ENCODE measurements at places on chromosomes 6 and 20.

DNA sequence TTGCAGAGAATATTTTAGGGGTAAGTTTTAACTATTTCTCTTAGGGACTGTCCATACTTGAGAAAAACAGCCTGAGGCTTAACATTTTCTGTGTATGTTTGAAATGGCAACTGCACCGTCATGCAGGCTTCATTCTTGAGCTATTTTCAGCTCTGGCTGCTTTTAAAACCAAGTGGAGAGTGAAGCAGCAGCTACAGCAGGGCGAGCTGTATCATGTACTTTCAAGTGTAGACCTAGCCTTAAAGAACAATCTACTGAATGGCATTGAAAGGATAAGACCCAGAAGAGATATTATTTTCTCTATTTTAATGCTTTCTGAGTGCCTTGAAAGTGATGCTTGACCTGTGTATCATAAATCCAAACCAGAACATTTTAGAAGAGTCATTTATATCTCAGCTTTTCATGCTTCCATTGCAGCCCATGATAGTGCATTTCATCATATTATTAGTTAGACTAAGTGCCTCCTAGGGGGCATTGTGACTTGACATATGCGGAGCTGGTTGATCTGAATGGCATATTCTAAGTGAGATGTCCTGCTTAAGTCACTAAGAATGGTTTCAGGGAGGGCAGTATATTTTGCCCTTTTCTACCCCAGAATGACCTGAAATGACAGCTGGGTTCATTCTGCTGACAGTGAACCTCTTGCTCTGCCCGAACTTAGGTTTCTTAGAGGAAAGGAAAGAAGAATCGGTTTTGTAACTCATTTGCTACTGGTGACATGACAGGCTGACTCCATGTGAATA lies 85.3 kb downstream of the NKAIN2 start:
- H3K27ac ChIP-seq: no peak overlapping the region
- no peaks in the 10 kb centered on the region for H3K27me3 ChIP-seq
- no peak for DNase-seq
- H3K4me3 ChIP-seq: no peak overlapping the region
- no peaks in the 10 kb centered on the region for H3K4me1 ChIP-seq

- H3K4me1 ChIP-seq: peaks cover 8% of the 10 kb centered on the region
- no peaks in the 10 kb centered on the region for H3K36me3 ChIP-seq
- H3K27ac ChIP-seq: no peak overlapping the region
- no peak overlapping the region for H3K4me3 ChIP-seq
Measured at GRCh38 chr6:107862383-107862782, 38.3 kb upstream of the SCML4 start.

- no peak for DNase-seq
- H3K4me3 ChIP-seq: no peak overlapping the region
- no peak overlapping the region for H3K27ac ChIP-seq
- no peaks in the 10 kb centered on the region for H3K36me3 ChIP-seq
- H3K27me3 ChIP-seq: no peaks in the 10 kb centered on the region
- no peaks in the 10 kb centered on the region for H3K4me1 ChIP-seq
Measured at GRCh38 chr6:1724616-1725015, 114.9 kb downstream of the FOXC1 start.

DNA sequence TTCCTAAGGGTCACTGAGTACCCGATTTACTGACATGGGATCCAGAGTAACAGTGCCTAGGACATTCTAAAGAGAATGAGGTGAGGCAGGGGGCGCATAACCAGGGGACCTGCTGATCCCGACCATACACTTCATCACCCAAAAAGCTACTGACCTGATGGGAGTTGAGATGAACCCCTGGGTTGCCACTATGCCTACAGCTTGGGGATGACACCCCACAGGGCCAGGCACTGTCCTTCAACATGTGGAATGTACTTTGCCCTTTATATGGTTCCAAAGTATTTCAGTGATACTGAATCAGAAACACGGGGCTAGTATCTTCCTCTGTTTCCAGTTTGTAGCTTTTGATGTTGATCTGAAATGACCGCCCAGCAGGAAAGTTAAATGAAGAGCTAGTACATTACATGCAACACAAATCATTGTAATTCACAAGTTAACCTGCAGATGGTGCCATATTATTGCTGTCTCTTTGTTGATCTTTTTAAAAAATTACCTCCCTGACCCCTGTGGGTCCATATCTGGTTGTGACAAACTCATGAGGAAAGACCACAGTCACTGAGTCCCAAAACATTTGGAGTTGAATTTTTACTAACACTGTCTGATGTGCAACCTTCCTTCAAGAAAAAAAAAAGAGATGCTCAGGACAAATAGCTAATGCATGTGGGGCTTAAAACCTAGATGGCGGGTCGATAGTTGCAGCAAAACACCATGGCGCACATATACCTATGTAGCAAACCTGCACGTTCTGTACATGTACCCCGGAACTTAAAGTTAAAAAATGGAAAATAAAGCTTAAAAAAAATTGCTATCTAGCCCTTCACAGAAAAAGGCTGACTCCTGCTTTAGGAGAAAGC lies 42.7 kb upstream of the GCNT2 start:
- no peak overlapping the region for H3K4me3 ChIP-seq
- DNase-seq: no peak
- no peaks in the 10 kb centered on the region for H3K4me1 ChIP-seq
- peaks cover 13% of the 10 kb centered on the region for H3K27me3 ChIP-seq

- no peak overlapping the region for H3K4me3 ChIP-seq
- DNase-seq: no peak
- H3K27me3 ChIP-seq: no peaks in the 10 kb centered on the region
Measured at GRCh38 chr6:89708316-89708715, 69.8 kb upstream of the LYRM2 start.

- H3K4me1 ChIP-seq: no peaks in the 10 kb centered on the region
- H3K27ac ChIP-seq: no peak overlapping the region
- H3K27me3 ChIP-seq: no peaks in the 10 kb centered on the region
- H3K36me3 ChIP-seq: no peaks in the 10 kb centered on the region
- H3K4me3 ChIP-seq: no peak overlapping the region
- no peak for DNase-seq
Measured at GRCh38 chr6:129194306-129194941, 311.5 kb downstream of the LAMA2 start.

DNA sequence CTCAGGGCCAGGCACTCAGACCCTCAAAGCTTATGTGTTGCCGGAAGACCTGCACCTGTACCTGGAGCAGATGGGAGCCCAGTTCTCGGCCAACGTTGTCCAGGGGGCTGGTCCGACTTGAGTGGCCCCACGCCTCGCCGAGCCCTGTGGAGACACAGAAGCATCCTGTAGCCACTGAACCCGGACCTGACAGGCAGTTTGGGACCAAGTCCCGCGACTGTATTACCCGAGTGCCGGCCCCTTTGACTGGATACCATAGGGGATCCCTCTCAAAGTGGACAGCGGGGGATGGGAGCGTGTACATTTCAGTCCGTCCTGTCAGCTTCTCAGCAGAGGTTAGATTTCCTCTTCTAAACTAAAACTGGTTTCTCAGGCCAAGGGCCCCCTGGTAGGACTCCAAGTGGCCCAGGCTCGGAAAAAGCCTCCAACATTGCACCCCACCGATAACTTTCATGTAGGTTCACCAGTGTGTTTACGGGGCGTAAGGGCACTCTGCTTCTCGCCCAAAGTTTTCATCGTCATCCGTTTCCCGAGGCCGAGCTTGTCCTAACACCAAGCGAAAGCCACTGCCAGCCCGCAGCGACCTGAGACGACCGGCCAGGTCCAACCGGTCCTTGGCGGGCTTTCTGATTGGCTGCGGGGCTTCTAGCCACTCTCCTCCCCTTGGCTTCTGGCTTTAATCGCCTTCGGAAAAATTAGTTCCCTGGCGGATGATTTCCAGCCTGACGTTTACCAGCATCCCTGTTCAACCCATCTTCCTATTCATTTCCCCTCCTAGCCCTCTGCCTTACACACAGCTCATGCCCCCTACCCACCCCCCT lies 10.8 kb downstream of the SIM1 start:
- peak overlapping the region; percentile 9 for H3K27ac ChIP-seq
- H3K4me3 ChIP-seq: no peak overlapping the region
- H3K27me3 ChIP-seq: peaks cover 60% of the 10 kb centered on the region

- H3K4me1 ChIP-seq: no peaks in the 10 kb centered on the region
- no peak overlapping the region for H3K27ac ChIP-seq
- peaks cover 12% of the 10 kb centered on the region for H3K27me3 ChIP-seq
Measured at GRCh38 chr6:3579652-3580175, 122.9 kb upstream of the SLC22A23 start.

GRCh38 chr20:48909910-48910309 lies 11.6 kb upstream of the ARFGEF2 start:
- H3K27me3 ChIP-seq: peaks cover 15% of the 10 kb centered on the region
- peaks cover 10% of the 10 kb centered on the region for H3K4me1 ChIP-seq
- no peak overlapping the region for H3K4me3 ChIP-seq
- no peak for DNase-seq
- H3K27ac ChIP-seq: no peak overlapping the region
- no peaks in the 10 kb centered on the region for H3K36me3 ChIP-seq

DNA sequence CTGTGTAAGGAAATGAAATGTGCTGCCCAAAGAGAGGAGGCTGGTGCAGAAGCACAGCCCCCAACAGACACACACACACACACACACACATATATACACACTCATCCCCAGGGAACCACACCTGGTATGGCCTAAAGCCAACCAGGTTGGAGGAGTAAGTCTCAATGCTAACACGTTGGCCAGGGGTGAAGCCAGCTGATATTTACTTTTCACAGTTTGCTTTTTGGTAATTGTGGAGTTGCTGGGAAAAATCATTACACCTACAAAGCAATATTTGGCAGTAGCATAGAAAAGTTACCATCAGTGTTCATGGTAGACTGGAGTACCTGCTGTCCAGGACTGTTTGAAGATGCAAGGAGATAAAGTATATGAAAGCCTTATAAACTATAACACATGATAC lies 50.3 kb upstream of the NAA20 start:
- H3K27ac ChIP-seq: no peak overlapping the region
- no peak for DNase-seq
- no peaks in the 10 kb centered on the region for H3K4me1 ChIP-seq
- no peaks in the 10 kb centered on the region for H3K36me3 ChIP-seq
- no peak overlapping the region for H3K4me3 ChIP-seq

GRCh38 chr6:112595841-112596240 lies 248.7 kb downstream of the RFPL4B start:
- no peaks in the 10 kb centered on the region for H3K4me1 ChIP-seq
- no peaks in the 10 kb centered on the region for H3K27me3 ChIP-seq
- no peaks in the 10 kb centered on the region for H3K36me3 ChIP-seq
- H3K27ac ChIP-seq: no peak overlapping the region

- H3K36me3 ChIP-seq: no peaks in the 10 kb centered on the region
- no peak for DNase-seq
- no peaks in the 10 kb centered on the region for H3K4me1 ChIP-seq
- H3K27me3 ChIP-seq: peaks cover 34% of the 10 kb centered on the region
Measured at GRCh38 chr20:6053776-6054688, at the start of gene LRRN4. Gene LRRN4 (minus strand): TSS chr20:6054060. CDS start chr20:6052799, 1,261 bp downstream.

- no peaks in the 10 kb centered on the region for H3K4me1 ChIP-seq
- H3K27ac ChIP-seq: no peak overlapping the region
- H3K27me3 ChIP-seq: no peaks in the 10 kb centered on the region
- H3K4me3 ChIP-seq: no peak overlapping the region
Measured at GRCh38 chr6:78552435-78552834, 314.9 kb upstream of the IRAK1BP1 start.

DNA sequence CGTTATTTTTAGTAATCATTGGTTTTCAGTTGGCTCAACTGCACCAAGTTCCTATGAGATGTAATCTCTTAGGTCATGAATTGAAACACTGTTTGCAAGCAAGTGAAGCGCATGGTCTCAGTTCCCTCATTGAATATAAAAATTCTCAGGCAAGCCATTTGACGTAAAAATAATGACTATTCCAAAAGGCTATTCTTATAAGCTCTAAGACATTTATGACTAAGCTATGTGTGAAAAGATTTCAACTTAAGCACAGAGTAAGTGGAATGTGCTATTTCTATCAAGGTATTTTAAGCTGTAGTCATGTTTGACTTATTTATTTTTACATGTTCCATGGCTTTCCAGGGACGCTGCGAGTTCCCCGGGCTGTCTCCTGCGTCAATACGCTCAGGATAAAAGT lies 248.5 kb downstream of the THBS2 start:
- H3K27me3 ChIP-seq: peaks cover 3% of the 10 kb centered on the region
- DNase-seq: no peak
- H3K36me3 ChIP-seq: no peaks in the 10 kb centered on the region
- no peak overlapping the region for H3K4me3 ChIP-seq
- no peaks in the 10 kb centered on the region for H3K4me1 ChIP-seq

DNA sequence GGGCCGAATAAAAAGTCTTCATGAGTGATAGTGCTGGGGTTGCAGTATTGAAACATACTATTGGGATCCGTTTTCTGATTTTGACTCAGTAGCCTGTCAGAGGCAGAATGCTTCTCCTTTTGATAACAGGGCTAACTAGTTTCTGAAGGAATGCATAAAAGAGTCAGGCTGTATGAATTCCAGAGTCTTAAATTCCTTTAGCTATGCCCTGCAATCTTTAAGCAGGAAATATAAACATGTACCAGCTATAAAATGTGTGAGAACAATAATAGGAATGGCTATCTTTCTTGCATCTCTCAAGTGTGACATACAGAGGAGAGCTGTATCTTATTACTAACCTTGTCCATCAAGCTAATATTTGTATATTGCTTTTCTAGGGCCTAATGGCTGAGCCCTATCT lies 917.1 kb downstream of the KIF16B start:
- H3K27me3 ChIP-seq: no peaks in the 10 kb centered on the region
- no peaks in the 10 kb centered on the region for H3K4me1 ChIP-seq
- H3K4me3 ChIP-seq: no peak overlapping the region
- no peak for DNase-seq

GRCh38 chr6:14406614-14407331 lies 289.2 kb downstream of the CD83 start:
- no peaks in the 10 kb centered on the region for H3K4me1 ChIP-seq
- no peak overlapping the region for H3K4me3 ChIP-seq
- no peak overlapping the region for H3K27ac ChIP-seq

GRCh38 chr20:43942201-43942590 lies 27.5 kb downstream of the TOX2 start:
- DNase-seq: no peak
- H3K27ac ChIP-seq: peak overlapping the region; percentile 88

- DNase-seq: no peak
- H3K4me3 ChIP-seq: no peak overlapping the region
- no peaks in the 10 kb centered on the region for H3K4me1 ChIP-seq
- peaks cover 2% of the 10 kb centered on the region for H3K36me3 ChIP-seq
Measured at GRCh38 chr6:38552121-38552520, 87.6 kb downstream of the BTBD9 start.

- DNase-seq: no peak
- H3K36me3 ChIP-seq: peaks cover 29% of the 10 kb centered on the region
- no peaks in the 10 kb centered on the region for H3K27me3 ChIP-seq
- peaks cover 38% of the 10 kb centered on the region for H3K4me1 ChIP-seq
- no peak overlapping the region for H3K27ac ChIP-seq
- peak overlapping the region; percentile 72 for H3K4me3 ChIP-seq
Measured at GRCh38 chr6:3001773-3002293, 2.1 kb downstream of the NQO2 start.

- H3K36me3 ChIP-seq: no peaks in the 10 kb centered on the region
- no peak for DNase-seq
- H3K4me1 ChIP-seq: peaks cover 16% of the 10 kb centered on the region
- no peak overlapping the region for H3K4me3 ChIP-seq
Measured at GRCh38 chr20:50982363-50982762, 23.7 kb downstream of the MOCS3 start.

GRCh38 chr20:3775457-3776108 lies 5.7 kb downstream of the SPEF1 start:
- no peak for DNase-seq
- H3K36me3 ChIP-seq: no peaks in the 10 kb centered on the region
- peaks cover 30% of the 10 kb centered on the region for H3K27me3 ChIP-seq
- H3K4me1 ChIP-seq: peaks cover 11% of the 10 kb centered on the region
- no peak overlapping the region for H3K27ac ChIP-seq
- no peak overlapping the region for H3K4me3 ChIP-seq

- no peak for DNase-seq
- H3K27ac ChIP-seq: no peak overlapping the region
- H3K4me1 ChIP-seq: no peaks in the 10 kb centered on the region
- no peaks in the 10 kb centered on the region for H3K27me3 ChIP-seq
Measured at GRCh38 chr6:169157197-169158148, 96.2 kb downstream of the THBS2 start.

All from activated T-helper 1 cell treated with anti-CD3 and anti-CD28 coated beads, Interleukin-12 subunit alpha, Interleukin-12 subunit beta, Interleukin-2, Interleukin-4 antibody, amounts not matched to agents 30 ng/mL and 10 ng/mL and 1 ng/mL, durations not matched to agents 14 hours and 24 hours and 36 hours (primary cell).